BJ (cell line): ENCODE measurements at places on chromosomes 13 and 19.

GRCh38 chr19:8456064-8456463 is 11.3 kb downstream of the HNRNPM start:
- DNase-seq = no peak

- no peak for DNase-seq
These were observed at the start of gene SULT2A1 for GRCh38 chr19:47886010-47886559. TSS of gene SULT2A1 (minus strand) at chr19:47886315. CDS start at chr19:47886257, 58 bp downstream.

GRCh38 chr19:1754636-1755466 is 1.5 kb downstream of the ONECUT3 start:
- no peak for DNase-seq

DNA sequence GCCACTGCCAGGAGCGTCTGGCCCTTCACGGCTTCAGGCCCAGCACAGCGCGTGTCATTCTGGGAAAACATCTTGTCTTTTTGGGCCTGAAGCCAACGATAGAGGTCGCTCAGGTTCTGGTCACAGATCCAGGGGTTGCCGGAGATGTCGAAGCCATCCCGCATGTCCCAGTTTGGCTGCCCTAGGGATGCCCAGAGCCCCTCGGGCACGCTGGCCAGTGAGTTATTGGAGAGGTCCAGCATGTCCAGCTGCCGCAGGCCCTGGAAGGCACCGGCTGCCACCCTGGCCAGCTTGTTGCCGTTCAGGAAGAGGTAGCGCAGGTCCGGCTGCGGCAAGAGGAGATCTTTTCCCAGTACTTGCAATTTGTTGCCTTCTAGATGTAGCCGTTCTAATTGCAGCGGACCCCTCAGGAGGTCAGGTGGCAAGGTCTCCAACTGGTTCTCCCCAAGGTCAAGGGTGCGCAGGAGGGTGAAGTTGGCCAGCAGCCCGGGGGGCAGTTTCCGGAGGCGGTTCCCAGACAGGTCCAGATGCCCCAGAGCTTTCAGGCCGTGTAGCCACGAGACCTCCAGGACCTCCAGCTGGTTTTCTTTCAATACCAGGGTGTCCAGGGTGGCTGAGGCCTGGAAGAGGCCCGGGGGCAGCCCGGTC is 1.8 kb downstream of the LRG1 start:
- DNase-seq = no peak

- DNase-seq = no peak
These were observed 11.7 kb upstream of the ADGRE5 start for GRCh38 chr19:14369399-14370168.

GRCh38 chr13:44048326-44048725 is 168.6 kb downstream of the LACC1 start:
- DNase-seq = no peak

DNA sequence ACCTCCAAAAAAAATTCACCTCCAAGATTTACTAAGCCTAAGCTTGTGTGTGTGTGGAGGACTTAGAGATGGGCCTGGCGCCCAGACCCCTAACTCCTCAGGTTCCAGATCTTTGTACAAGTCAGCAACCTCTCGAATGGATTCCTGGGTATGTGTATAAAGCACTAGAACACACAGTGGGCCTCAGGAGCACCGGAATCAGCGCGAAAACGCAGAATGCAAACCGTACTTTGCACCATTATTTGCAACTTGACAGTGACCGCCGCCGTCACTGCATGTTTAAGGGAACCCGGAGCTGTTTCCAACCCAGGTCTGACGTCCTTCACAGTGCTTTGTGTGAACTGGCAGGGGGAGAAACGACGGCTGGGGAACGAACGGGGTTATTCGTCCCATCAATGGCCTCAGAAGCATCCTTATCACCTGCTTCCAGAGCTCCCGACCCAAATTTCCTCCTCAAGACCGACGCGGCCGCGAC is 688 bp downstream of the ZNF606 start:
- no peak for DNase-seq

- DNase-seq = no peak
These were observed 80.7 kb upstream of the OLFM4 start for GRCh38 chr13:52947921-52948373.

DNA sequence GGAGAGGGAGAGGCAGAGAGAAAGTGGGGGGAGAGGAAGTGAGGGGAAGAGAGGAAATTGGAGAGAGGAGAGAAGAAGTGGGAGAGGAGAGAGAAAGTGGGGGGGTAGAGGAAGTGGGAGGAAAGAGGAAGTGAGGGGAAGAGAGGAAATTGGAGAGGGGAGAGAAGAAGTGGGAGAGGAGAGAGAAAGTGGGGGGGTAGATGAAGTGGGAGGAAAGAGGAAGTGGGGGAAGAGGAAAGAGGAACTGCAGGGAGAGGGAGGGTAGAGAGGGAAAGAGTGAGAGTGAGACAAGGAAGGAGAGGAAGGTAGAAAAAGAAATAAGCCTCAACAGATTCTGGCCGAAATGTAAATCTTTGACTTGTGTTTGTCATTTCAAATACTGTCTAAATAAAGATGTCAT is 146.6 kb downstream of the KLF12 start:
- DNase-seq = no peak

- DNase-seq = no peak
These were observed 813.4 kb downstream of the SLITRK6 start for GRCh38 chr13:84985860-84986259.

DNA sequence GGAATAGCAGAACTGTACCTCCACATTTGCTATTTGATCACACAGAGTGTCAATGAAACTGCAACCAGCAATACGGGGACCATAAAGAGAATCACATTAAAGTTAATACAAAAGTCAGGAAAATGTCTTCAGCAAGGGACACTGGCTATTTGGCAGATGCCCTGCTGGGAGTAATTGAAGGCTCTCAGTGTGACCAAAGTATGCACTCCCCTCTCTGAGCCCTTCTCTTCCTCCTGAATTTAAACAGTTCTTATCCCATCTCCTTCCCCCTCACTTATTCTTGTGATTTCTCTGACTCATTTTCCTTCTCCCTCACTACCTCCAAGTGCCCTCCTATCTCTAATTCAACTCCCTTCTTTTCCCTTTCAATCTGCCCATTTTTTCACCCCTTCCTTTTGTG is 117.7 kb downstream of the ENOX1 start:
- DNase-seq = no peak

GRCh38 chr19:38307597-38307996 is 3.5 kb downstream of the C19orf33 start:
- no peak for DNase-seq

DNA sequence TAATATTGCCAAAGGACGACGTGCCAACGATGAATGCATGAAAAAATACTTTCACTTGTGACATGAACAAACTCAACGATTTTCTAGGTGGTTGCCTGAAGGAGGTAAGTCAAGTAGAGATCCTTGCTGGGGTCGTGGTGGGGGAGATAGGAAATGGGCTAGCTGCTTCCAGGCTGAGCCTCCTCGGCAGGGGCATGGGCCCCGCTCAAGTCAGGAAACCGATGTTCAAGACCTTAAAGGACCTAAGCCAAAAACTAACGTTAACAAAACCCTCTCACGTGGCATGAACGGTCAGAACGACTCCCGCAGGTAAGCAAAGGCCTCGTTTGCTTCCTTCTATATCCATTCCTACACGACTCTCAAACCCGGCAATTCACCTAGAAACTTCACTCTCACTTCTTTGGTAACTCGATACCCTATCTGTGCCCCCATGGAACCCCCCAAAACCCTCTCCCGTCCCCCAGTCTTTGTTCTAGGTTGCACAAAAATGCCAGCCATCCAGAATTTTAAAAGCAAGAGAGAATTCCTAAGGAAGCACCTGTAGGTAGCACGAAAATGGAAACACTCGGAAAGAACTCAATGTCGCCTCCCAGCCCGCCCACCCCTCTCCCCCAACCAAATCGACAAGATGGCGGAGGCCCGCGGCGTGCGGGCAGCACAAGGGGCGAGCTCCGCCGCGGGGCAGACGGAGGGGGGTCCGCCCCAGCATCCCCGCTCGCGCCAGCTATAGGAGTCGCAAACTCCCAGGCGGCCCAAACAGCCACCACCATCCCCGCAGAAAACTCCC is 13.6 kb downstream of the ACP4 start:
- DNase-seq = no peak

DNA sequence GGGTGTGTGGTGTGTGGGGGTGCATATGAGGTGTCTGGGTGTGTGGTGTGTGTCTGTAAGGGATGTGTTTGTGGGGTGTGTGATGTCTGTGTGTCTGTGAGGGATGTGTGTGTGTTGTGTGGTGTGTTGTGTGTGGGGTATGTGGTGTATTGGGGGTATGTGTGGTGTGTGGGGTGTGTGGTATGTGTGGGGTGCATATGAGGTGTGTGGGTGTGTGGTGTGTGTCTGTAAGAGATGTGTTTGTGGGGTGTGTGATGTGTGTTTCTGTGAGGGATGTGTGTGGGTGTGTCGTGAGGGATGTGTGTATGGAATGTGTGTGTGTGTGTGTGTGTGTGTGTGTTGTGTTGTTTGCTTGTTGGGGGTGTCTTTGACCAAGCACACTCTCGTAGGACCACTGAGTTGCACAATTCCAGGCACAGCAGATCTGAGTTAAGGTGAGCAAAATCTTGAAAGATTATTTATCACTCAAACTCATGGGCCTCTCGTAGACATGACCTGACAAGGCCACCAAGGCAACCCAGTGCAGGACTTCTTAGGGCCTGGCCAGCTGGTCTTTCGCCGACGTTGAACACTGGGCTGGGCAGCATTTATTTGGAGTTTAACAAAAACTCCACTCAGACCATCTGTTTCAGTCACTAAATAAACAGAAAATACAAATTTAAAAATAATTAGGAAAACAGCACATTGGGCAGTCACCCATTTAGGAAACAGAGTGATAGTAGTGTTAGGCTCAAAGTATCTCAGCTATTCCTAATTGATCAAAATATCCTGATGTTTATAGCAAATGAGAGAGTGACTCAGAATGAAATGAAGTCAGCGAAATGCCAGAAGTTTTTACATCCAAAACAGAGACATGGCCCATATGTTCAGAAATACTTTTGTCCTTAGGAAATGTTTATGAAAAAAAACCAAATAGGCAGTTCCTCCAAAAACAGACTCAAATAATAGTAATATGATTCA is 301.1 kb downstream of the FGF9 start:
- peak; percentile 46 for DNase-seq

DNA sequence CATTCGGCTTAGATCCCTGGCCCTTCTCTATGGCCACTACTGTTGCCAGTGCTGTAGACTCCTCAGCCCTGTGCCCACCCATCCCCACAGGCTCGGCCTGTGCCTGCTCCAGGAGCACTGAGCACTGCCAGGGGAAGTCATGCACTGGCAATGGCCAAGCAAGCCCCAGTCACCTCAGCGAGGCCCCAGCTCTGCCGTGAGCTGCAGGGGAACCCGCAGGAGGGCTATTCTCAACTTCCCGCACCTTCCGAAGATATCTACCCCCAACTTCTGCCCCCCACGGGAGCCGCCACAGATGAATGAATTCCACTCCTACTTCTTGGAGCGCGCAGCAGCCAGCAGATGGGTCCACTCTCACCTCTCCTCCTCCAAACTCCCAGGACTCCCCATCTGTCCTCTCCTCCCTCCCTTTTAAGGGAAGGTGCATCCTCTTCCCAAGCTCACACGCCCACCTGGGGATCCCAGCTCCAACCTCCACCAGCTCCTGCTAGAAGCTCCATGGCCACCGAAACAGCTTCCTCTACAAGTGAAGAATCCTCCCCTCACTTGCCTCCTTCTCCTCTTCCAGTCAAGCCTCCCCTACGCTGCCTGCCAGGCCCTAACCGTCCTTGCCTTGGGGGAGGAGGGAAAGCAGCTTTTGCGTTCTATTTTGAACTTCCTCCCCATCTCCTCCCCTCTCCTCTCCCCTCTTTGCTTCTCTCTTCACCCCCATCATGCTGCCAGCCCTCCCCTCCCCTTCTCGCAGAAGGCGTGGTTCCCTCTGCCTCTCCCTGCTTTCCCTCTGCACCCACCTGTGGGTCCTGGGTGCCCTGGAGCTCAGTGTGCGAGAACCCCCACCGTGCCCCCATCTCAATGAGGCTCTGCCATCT is 52.2 kb downstream of the PEPD start:
- DNase-seq = no peak

- no peak for DNase-seq
These were observed 1445.9 kb downstream of the PCDH9 start for GRCh38 chr13:65784088-65784816.

GRCh38 chr19:44548736-44549135 is 19.3 kb upstream of the CEACAM20 start:
- DNase-seq = no peak

- no peak for DNase-seq
These were observed 33.1 kb upstream of the EPHX3 start for GRCh38 chr19:15265214-15265849.

DNA sequence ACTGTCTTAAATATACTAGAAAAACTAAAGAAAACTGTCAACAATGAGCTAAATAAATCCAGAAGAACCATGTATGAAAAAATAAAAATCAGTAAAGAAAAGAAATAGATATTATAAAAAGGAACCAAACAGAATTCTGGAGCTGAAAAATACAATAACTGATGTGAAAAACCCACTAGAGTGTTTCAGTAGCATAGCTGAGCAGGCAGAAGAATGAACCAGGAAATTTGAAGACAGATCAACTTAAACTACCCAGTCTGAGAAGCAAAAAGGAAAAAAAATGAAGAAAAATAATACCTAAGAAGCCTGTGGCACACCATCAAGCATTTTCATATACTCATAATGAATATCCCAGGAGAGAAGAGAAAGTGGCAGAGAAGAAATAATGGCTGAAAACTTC is 240.1 kb upstream of the RXFP2 start:
- DNase-seq = no peak

DNA sequence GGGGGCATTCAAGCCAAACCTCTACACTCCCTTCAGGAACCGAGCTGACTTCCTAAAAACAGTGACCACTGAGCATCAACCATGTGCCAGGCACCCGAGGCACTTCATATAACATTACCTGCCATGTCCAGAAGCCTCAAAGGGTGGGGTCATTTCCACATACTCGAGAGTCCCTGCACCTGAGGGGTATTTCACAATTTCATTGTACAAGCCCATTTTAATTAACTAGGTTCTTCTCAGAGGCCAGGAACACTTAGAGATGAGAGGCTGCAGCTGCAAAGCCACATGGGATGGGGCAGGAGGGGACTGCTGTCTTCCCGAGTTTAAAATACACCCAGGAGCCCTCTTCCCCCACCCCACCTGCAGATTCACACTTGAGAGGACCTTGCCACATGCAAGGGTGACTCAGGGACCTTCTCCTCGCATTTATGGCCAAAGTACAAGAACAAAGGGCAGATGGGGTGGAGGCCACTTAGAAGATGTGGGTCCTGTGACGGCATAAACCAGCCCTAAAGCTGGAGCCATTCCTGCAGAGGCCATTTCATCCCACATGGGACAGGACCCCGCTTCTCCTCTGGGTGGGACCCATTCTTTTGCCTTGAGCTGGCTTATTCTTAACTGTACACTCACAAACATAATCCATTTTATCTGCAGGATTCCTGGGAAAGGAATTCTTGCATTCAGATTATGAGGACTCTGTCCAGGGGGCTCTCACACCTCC is 43.9 kb downstream of the RAB20 start:
- no peak for DNase-seq

DNA sequence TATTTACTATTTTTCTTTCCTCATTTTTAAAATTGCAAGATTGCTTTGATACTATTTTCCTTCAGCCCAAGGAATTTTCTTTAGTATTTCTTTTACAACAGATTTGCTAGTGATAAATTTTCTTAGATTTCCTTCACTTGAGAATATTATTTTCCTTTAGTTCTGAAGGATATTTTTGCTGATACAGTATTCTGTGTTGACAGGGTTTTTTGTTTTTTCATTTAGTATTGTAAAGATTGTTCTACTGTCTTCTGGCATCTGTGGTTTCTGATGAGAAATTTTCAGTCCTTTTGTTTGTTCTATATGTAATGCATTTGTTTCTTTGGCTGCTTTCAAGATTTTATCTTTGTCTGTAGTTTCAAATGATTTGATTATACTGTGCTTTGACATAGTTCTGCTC is 20.7 kb downstream of the RAP2A start:
- DNase-seq = no peak
